ENCODE measurements at places on chromosomes 11 and 22.

- no peak for DNase-seq
Measured at GRCh38 chr22:33124471-33124870, 66.3 kb upstream of the SYN3 start.

GRCh38 chr11:88434333-88434976 is 96.9 kb upstream of the CTSC start:
- DNase-seq, result no peak

GRCh38 chr11:106092446-106092845 is 15.0 kb downstream of the AASDHPPT start:
- DNase-seq, result no peak

GRCh38 chr22:42389143-42389542 is 43.1 kb downstream of the NFAM1 start:
- no peak for DNase-seq

DNA sequence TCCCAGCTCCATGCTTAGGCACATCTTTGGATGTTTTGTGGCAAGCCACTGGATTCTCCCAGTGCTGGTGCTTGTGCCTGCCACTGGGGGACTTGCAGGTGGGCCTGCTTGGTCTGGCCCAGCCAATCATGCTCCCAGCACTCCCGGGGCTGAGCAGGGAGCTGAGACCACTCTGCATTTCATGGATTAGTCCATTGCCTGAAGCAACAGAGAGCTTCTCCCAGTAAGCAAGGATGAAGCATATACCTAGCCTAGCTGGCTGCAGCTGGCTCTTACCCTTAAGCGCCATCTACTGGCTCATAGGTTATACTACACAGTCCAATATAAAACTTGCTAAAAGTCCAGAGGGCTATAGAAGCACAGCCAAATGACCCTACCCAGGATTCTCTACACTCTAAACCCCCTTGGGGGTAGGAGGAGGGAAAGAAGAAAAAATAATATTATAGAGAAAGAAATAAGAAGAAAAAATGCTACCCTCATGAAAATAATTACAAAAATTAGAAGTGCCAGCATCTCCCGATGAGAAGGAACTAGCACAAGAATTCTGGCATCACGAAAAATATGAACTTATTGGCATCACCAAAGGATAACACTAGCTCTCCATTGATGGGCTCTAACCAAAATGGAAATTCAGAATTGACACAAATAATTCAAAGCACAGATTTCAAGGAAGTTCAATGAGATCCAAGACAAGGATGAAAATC is 275.3 kb downstream of the C11orf87 start:
- DNase-seq, result no peak

DNA sequence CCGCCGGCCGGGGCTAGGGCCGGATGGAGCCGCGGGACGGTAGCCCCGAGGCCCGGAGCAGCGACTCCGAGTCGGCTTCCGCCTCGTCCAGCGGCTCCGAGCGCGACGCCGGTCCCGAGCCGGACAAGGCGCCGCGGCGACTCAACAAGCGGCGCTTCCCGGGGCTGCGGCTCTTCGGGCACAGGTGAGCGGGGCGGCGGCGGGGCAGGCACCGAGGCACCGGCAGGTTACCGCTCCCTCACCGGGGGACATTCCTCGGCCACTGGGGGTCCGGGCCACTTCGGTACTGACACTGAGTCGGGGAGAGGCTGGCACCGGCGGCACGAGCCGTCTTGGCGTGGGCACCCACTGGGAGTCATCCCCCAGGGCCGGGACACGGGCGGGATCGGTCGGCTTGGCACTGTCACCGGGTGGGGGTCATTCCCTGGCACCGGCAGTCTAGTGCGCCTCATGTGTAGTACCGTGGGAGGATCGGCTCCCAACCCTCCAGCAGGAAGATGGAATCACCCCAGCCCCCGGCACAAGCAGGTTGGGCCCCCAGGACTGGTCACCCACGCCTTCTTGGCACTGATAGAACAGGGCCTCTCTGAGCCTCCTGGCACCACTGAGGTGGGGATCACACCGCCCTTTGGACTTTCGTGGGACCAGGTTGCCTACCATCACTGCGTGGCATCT is 511 bp downstream of the DGKZ start:
- DNase-seq, result no peak

DNA sequence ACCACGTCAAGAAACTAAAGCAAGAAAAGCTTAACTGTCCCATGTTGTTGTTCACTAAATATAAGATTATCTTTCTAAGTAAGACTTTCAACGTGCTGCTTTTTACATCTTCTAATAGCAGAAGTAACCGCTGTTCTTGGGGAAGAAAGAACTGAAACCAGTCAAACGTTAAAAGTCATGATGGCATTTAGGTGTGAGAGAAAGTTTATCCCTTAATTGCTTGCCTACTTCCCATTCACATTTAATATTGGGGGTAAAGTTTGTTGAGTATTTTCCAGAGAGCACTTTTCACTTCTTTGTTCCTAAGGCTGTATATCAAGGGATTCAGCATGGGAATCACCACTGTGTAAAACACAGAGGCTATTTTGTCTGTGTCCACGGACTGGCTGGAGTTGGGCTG is 970 bp downstream of the OR5B21 start:
- DNase-seq, result no peak

GRCh38 chr11:116718955-116719501 is 53.8 kb downstream of the BUD13 start:
- DNase-seq, result no peak

GRCh38 chr11:103536335-103536722 is 427.1 kb downstream of the DYNC2H1 start:
- no peak for DNase-seq

DNA sequence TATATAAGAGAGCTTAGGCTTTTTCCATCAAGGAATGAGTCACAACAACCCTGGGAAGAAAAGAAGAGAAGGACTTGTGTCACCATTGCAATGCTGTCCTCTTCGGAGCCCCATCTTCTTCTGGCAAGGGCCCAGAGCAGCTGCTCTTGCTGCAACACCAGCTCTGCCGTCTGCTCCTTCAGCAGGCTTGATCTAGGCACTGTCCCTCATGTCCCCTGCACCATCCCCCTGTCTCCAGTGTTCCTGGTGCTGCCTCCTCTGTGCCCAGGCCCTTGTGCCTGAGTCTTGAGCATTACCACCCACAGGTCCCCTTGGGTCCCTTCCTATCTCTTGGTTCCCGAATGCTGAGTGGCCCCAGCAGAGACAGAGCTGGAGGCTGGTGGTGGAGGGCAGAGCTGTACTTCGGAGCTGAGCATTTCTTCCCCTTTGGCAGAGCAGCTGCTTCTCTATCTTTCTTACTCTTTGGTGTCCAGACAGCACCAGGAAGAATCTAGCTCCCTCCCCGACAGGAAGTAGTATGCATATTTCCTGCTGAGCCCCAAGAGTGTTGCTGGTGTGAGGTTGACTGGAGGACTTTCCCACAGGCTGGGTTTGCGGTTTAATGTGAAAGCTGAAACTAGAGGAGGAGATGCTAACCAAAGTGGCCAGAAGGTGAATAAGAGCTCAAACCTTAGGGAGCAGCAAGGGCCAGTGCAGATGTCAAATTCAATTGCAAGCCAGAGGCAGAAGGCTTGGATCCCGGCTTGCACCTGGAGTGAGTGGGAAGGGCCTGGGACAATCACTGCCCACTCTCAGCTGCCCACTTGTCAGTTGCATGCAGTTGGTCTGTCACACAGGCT is 27.8 kb downstream of the WEE1 start:
- no peak for DNase-seq

GRCh38 chr11:67605231-67606011 is 1.3 kb upstream of the NDUFV1 start:
- DNase-seq, result no peak

DNA sequence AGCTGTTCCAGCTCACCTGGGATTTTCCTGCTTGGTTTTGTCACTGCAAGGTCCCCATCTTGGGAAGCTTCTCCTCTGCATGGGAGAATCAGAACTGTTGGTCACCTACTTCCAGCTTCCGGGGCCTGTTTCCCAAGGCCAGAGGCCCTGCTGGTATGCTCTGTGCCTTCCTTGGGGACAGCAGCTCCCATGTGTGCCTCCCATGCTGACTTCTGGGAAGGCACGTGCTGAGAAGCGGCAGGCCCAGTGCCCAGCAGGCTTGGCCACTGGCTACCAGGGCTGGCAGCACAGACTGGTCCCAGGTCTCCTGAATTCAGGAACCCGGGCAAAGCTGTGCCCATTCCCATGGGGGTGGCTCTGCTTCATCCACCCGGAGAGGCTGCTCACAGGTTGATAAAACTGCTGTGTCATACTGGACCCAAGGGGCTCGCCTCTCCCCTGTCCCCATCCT is 33.8 kb downstream of the MYEOV start:
- no peak for DNase-seq

DNA sequence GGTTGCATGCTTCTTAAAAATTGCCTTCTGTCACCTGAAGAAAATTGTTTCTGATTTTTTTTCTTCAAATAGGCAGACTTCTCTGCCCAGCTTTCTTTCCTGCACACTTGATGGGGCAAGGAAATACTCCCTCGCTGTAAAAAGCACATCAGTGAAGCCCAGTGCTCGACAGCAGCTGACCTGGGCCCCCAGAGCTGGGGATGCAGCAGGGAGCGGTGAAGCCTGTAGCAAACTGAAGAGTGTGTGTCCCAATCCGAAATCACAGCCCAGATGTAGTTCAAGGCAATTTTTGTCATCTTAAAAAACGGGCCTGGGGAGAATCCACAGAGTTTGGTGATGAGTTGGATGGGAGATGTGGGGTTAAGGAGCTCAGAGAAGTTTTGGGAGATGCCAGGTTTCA is 27.0 kb upstream of the MPPED1 start:
- DNase-seq, result no peak

DNA sequence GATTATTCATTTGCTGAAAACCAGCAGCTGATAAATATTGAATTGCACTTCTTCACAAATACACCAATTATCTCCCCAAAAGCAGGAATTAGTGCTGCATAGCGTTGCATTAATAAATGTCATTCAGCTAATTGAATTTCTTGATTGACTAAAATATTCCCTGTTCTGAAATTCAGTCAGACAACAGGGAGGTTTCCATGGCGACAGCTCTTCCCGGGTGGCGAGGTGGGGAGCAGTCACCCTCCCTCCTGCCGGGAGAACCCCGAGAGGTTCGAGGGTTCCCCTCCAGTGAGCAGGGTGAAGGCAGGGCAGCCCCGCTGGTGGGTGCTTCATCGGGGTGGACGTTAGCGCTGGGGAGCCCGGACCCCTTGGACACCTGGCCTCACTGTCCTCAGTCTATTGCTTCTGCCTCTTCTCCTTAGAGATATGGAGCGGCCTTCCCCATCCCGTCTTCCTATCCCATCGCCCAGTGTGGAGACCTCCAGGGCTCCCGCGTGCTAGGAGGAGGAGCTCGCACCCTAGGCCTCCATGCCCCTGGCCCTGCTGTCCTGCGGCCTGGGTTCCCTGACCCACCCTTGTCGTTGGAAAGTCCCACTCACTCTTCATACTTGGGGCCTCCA is 983.5 kb downstream of the BRD1 start:
- no peak for DNase-seq

DNA sequence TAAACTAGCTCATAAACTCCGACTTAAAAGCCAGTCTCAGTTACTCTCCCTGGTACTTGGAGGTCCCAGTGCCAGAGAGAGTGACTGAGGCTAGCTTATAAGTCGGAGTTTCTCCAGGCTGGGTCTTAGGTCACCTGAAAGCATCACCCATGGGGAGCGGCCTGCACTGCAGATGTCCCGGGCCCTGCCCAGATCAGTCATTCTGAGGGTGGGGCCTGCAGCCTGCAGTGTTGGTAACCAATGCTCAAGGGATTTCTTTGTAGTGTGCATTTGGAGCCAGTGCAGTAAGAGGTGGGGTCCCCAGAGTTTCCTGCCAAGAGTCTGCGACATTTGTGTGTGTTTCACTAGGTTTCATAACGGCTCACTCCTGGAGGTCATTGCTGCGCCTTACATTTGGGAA is 14.8 kb downstream of the TAB1 start:
- no peak for DNase-seq
